ENCODE measurements at places on chromosomes 6 and 20. TPM values are rescaled to one million over a fixed set of nuclear protein-coding genes. Genes with fewer than 3 reads are reported as not detected.
A peak's percentile ranks its signal among the peaks of the same experiment; 100 is the strongest.

EFCAB8 gene
- total RNA-seq = not detected

GRCh38 chr6:75528423-75528822 is 34.8 kb upstream of the FILIP1 start:
- no peak for DNase-seq

GRCh38 chr6:166341977-166342348 is 382 bp downstream of the SFT2D1 start:
- DNase-seq = no peak

DNA sequence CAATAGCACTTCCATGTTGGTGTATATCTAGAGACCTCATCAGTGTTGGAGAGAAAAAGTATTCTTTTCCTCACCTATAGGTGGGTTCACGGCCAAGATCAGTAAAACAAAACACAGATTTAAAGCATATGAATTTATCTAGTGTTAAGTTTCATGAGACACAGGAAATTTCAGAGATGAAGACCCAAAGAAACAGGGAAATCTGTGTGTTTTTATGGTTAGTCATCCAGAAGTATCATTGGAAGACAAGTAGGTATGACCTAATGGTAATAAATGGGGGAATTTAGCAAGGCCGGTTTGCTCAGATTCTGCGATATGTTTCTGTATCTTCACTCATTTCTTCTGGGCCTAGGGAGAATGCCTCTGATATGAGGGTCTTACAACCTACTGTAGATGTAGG is 419.6 kb upstream of the MARCKS start:
- no peak for DNase-seq

ARFGEF3 gene
- total RNA-seq = 67.0 TPM

SEMG1 gene
- total RNA-seq = not detected

- DNase-seq = no peak
Observed at GRCh38 chr6:149032599-149033405, 284.7 kb upstream of the TAB2 start.

BCAS1 gene
- 227 TPM for total RNA-seq

FIG4 gene
- 34.7 TPM for total RNA-seq

TINAG gene
- total RNA-seq = 1.0 TPM

LKAAEAR1 gene
- 2.9 TPM for total RNA-seq

MAD2L1BP gene
- total RNA-seq = 20.5 TPM

GRCh38 chr6:24780206-24780605 is 5.5 kb downstream of the GMNN start:
- no peak for DNase-seq

GRCh38 chr6:90383196-90383822 is 86.7 kb upstream of the BACH2 start:
- no peak for DNase-seq

PTP4A1 gene
- 50.4 TPM for total RNA-seq

TCF21 gene
- total RNA-seq = not detected

- no peak for DNase-seq
Observed at GRCh38 chr6:11013721-11014070, 30.4 kb downstream of the ELOVL2 start.

DLGAP4 gene
- 117 TPM for total RNA-seq

GRCh38 chr6:145727817-145728388 is 7.4 kb downstream of the EPM2A start:
- no peak for DNase-seq

TGM3 gene
- 0.90 TPM for total RNA-seq

DNA sequence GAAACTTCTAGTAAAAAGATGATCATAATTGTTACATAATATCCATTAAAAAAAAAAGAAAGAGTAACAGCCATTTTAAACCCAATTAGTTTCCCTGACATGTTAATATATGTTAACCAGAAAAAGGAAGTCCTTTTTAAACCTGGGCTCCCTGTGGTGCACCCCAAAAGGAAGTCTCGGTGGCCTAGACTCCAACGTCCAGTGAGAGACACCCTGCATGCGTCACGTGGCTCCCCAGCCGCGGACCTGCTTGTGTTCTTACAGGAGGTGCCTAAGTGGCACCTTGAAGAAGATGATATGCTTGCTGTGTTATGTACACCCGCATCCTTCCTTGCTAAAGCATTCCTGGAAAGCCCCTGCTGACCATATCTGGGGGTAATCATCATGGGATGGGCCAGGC is 50.1 kb downstream of the FOXC1 start:
- no peak for DNase-seq

DNA sequence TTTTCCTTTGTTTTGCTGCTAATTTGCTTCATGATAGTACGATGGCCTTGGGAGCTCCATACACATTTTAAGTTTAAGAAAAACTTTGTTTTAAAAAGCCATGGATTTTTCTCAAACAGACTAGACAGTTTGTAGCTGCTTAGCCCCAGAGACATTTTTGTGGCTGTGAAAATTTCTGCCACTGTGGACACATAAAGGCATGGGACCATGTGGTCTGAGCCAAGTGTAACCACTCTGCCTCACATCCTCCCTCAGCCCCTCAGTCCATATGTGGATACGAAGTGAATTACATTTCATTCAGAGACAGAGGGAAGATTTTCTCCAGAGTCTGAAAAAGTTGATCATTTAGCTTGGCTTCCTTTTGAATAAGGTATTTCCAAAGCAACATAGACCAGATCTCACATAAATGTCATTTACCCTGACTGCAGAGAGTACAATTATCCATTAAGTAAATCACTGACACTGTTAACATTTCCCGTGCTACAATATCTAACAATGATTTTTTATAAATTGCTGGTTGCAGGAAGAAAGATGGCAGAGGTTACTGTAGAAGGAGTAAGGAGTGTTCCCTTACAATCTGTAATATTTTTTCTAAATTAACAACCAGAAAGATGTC is 87.4 kb downstream of the GJA1 start:
- DNase-seq = no peak

DNA sequence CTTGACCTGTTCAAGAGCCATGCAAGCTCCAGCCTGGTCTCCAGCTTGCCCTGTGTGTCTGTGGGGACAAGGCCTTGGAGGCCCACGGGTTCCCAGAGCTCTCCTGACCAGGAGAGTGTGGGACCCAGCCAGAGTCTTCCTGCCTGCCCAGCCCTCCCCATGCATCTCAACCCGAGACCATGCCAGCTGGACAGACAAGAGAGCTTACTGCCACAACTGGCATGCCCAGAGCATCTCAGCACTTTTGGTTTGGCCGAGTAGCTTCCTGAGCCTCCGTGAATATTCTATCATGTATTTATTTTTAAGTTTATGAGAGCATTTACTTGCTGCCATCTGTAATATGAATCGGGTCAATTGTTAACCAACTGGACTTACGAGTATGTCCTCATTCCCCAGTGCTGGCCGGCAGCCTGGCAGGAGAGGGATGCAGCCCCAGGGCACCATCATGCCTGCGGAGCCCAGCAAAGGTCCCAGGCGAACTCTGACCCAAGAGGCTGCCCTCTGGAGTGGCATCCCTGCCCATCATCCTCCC is 14.9 kb downstream of the IP6K3 start:
- DNase-seq = no peak

GRCh38 chr6:82129797-82130196 is 117.7 kb downstream of the IBTK start:
- no peak for DNase-seq

OCSTAMP gene
- total RNA-seq = not detected

DNA sequence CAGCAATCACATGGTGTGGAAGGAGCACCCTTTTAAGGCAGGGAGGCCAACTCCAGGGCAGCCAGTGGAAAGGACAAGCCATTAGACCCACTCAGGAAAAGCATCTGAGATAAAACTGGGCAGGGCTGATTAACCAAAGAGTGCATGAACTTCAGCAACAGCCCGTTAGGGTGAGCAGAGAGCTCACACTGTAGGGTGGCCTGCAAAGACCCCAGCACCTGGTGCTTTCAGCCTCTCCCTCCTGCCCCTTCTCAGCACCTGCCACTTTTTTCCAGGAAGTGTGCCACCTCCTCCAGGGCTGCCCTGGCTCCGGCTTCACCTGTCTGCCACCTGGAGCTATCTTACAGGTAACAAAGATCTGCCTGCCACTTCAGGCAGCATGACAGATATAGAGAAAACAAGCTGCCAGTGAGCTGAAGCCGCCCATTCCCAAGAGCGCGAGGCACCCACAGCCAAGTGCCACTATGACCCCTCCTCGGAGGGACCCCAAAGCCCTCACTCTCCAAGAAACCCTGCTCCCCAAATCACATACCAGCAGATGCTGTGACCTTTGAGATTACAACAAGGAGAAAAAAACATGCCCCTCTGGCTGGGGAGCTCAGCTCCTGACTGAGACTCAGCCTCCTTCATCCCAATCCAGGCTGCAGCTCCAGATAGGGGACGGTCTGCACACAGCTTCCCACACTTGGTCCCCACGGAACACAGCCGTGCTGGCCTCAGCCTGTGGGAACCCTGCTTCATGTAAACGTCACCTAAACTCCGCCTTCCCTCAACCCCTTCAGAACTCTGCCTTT is 71.2 kb downstream of the ABHD12 start:
- DNase-seq = peak; percentile 33

DNA sequence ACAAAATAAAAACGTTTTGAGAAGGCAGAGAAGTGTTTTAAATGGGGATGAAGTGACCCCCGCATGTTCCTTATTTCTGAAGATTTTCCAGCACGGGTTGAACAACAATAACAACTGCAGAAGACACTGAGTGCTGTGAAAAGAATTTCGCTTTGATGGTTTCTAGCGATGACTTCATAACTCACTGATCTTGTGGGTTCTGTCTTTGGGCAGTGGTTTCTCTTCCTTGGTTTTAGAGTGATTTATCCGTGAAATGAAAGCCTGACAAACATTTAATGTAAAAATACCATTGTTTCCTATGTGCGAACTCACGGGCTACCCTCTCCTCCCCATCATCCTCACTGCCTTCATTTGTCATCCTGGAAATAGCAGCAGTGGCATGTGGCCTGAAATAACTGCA is 793.9 kb downstream of the QKI start:
- no peak for DNase-seq

DNA sequence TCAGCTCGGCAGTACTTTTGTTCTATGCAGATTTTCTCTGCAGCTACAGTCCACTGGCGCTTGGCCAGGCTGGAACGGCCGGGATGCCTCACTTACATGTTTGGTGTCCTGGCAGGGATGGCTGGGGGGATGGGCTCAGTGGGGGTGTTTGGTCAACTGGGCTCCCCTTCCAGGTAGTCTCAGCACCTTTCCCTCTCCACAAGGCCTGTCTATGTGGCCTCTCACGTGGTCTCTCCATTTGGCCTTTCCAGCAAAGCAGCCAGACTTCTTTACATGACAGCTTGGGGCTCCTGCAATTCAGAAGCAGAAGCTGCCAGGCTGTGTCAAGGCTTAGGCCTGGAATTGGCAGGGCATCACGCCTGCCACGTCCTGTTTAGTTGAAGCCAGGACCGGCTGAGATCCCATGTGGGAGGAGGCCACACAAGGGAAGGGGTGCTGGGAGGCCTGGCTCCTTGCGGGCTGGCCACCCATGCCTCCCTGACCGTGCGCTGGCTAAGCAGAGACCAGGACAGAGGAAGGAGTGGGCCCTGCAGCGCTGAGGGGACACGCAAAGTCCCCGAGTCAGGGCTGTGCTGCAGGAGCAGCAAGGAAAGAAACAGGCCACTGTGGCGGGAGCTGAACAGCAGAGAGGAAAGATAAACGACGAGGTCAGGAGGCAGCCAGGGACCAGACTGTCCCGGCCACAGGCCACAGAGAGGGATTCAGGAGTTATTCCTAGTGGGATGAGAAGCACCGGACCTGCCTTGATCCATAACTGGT is 38.9 kb downstream of the MGME1 start:
- peak; percentile 38 for DNase-seq

- no peak for DNase-seq
Observed at GRCh38 chr20:43853174-43853803, 61.4 kb upstream of the TOX2 start.

DNA sequence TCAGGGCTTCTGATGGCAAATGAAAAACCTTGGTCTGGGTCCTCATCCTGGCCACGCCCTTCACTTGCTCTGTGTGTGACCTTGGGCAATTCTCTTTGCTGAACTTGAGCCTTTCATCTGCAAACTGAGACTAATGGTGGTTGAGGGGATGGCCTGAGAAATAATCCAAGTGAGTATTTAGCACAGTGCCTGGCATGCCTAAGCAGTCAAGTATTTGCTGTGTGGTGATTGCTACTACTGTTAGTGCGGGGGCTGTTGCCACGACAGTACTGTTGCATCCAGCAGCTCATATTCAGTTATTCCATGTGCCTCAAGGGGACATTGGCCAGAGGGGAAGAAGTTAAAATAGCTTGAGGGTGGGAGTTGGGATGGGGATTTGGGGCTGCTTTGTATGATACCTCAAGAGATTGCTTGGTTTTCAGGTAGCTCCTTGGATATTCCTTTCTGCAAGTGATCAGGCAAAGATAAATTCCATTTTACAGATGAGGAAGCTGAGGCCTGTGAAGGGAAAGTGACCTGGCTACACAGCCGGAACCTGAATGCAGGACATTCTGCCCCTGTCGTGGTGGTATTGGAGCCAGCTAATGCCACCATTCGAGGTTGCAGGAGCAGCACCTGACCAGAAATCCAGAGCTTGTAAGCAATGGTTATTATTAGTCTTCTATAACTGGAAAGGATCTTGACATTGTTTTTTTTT is 45.1 kb upstream of the EPB41L1 start:
- no peak for DNase-seq

DNA sequence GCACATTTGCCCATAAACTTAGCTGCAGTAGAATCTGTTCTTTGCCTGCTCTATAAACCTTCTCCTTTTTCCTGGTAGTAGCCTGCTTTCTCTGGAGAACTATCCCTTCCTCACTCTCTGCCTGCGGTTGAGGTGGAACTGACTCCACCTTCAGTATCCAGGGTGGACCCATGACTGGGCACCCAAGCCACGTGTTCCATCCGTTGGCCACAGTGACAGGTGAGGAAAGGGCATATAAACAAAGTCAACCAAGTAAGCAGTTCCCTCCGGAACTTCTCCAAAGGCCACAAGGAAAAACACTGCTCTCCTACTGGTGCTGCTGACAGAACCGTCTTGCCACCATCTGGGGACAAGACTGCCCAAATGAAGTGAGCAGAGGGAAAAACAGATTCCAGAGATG is 218.8 kb downstream of the TFAP2A start:
- no peak for DNase-seq

FAXC gene
- 98.1 TPM for total RNA-seq

DNA sequence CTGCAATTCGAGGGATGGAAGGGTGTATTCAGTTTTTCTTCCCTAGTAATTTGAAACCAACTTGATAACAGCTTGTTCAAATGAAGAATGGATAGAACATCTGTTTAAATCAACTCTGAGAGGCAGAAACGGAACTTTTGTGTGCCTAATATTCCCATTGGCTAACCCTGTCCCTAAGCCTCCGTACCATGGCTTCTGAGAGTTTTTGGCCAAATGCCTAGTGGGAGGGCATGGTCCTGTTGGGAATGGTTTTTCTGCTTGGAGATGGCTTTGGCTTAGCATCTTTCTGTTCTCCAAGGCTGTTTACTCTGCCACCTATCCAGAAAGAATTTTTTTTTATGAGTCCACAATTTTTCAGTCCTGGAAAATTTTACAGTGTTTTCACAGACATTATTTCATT is 126.7 kb upstream of the MLIP start:
- no peak for DNase-seq

DNA sequence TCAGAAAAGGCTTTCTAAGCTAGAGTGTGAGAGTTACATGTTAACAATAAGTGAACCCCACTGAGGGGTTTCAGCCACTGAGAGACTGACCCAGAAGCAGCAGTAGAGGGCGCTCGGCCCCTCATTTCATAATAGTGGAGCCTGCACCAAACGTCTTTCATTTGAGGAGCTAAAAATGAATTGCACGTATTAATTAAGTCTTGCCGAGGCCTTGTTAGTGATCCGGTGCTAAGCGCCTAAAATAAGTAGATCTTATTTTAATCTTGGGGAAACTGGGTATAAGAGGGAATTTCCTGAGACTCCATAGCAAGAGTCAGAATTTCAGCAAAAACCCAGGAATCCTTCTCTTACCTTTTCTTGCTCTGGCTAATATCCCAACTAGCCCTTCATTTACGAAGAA is 209.7 kb downstream of the FARS2 start:
- DNase-seq = peak; percentile 81
